ENCODE measurements at places on chromosomes 4 and X.

DNA sequence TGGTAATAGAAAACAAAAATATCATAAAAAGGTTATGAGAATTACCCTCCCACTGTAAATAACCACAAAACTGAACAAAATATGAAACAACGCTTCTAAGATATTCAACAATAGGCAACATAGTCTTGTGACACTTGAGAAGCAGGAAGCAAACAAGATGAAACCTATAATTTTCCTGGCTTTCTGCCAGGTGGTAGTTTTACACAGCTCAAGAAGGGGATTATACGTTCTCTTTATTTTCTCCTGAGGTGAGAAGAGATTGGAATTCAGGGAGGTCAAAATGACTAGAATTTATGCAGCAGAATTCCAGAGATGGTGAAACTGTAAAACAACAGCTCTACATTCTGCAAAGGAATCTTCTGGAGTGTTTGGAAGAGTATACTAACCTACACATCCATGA, 186.0 kb downstream of the HHIP start:
- DNase-seq = no peak

DNA sequence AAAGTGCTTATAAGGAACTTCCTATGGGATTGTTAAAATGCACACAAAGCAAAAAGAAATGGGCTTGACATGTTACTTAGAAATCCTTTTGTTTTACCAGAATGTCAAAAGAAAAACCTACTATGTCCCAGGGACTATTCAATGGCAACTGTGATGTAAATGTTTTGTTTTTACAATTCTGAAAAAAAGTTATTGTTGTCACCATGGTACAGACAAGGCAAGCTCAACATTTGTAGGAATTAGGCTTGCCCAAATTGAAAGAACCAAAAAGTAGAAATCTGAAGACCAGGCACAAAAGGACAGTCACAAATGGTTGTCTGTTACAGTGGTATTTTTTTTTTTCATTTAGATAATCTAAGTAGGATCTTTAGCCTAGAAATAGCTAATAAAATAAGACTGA, 638.6 kb downstream of the STPG2 start:
- no peak for DNase-seq

- no peak for DNase-seq
Observed at GRCh38 chr4:27524224-27524623, 663.6 kb downstream of the STIM2 start.

GRCh38 chr4:80125252-80126177, 52.5 kb upstream of the ANTXR2 start:
- peak; percentile 19 for DNase-seq

GRCh38 chr4:3386526-3386925, 55.2 kb upstream of the HGFAC start:
- DNase-seq = no peak

DNA sequence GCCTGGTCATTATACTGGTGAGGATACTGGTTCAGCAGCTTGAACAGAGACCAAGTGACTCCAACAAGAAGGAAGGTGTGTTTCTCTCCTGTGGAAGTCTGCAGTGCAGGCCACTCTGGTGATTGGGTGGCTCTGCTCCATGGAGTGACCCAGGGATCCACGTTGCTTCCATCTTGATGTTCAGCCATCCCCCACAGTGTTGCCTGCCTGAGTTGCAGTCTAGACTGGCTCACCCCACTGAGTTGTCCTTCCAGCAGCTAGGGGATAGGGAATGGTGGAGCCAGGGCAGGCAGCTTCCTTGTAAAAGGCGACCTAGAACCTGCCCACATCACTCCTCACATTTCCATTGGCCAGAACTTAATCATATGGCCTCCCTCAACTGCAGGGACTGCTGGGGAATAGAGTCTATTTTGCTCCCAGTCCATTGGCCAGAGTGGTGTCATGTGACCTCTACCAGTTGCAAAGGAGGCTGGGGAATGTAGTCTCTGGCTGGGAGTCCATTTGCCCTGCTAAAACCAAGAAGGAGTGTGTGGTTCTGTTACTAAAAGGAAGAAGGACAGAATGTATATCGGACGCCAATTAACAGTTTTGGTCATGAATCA, 8.0 kb downstream of the MAN2B2 start:
- no peak for DNase-seq

GRCh38 chr4:114857831-114858230, 255.6 kb downstream of the NDST4 start:
- no peak for DNase-seq

GRCh38 chrX:50801135-50801534, 12.9 kb downstream of the SHROOM4 start:
- no peak for DNase-seq

GRCh38 chr4:52372747-52373146, 286.4 kb downstream of the USP46 start:
- DNase-seq = no peak

- DNase-seq = no peak
Observed at GRCh38 chrX:49912861-49913260, 9.5 kb upstream of the CLCN5 start.

- peak; percentile 54 for DNase-seq
Observed at GRCh38 chr4:76989391-76990061, 40.0 kb downstream of the SEPTIN11 start.

DNA sequence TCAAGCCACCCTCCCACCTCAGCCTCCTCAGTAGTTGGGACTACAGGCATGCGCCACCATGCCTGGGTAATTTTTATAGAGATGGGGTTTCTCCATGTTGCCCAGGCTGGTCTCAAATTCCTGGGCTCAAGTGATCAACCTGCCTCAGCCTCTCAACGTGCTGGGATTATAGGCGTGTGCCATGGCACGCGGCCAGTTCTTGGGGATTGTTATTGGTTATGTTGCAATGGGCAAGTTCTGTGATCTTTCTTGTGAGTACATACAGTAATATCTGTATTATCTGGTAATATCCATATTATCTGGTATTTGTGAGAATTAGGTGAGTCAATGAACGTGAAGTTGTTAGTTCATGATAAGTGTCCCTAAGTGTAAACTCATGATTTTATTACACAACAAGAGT, 90.3 kb upstream of the TBL1X start:
- no peak for DNase-seq

DNA sequence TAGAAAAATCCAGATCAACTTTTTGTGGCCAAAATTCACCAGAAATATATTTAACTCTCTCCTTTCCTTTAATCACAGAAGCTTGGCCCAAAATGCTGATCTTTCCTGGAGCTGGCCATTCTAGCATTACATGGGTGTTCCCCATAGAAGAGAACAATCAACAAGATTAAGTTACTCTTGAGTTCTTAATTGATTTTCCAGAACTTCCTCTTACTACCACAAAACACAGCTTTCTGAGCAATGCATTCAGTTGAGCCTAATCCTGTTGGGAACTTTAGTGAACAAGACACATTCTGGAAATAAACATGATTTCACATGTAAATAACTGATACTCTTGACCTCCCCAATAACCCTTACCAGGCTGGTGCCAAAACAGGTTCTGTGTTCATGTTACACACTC, 45.4 kb upstream of the STIM2 start:
- no peak for DNase-seq

- no peak for DNase-seq
Observed at GRCh38 chr4:55546506-55546755, 278 bp downstream of the CLOCK start.

- no peak for DNase-seq
Observed at GRCh38 chr4:109872950-109873656, 25.2 kb downstream of the LRIT3 start.

- DNase-seq = no peak
Observed at GRCh38 chr4:140684314-140684713, 71.9 kb downstream of the TBC1D9 start.

DNA sequence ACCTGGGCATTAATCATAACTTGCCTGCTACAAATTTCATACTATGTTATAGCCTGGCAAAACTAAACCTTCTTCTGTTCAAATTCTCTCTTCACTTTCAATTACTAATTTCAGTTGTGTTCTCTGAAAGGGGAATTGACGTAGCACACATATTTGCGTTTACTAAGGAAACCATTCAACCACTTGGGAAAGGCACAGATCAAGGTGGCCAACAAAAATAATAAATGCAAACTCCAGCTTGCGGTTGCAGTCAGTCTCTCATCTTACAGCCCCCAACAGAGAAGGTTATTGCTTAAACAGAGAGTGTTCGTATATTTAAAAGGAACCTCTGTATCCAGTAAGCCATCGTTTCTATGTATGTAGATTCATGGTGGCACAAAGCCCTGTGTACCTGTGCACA, 4.0 kb downstream of the SRPX start:
- no peak for DNase-seq

DNA sequence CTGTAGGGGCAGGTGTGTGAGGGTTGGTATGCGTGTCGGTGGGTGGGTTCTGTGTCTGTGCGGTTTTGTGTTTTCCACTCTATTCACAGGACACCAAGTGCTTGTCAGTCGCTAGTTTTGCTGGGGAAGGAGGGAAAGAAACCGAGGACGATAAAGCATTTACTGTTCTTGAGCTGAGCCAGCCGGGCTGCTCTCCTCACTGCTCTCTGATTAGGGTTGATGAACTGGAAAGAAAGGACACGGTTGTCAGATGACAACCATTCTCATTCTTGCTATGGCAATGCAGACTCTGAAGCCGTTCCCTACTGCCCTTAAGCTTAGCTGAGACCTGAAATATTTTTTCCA, 832 bp downstream of the EGFL6 start:
- DNase-seq = no peak

DNA sequence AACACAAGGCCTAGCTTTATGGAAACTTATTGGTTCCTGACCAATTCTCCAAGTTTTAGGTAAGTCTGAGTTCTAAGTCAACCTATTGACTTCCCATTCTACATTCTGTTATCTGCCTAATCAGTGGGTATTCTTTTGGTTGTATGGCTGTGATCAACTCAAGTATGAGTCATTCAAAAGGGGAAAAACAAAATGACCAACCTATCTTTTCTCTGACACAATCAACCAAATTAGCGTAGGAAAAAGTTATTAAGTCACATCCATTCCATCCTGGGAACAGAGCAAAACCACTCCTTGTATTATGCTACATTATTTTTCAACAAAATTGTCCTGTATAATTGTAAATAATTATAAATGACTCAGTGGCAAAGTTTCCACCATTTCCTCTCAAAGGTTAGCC, 136.2 kb downstream of the SHROOM4 start:
- no peak for DNase-seq

DNA sequence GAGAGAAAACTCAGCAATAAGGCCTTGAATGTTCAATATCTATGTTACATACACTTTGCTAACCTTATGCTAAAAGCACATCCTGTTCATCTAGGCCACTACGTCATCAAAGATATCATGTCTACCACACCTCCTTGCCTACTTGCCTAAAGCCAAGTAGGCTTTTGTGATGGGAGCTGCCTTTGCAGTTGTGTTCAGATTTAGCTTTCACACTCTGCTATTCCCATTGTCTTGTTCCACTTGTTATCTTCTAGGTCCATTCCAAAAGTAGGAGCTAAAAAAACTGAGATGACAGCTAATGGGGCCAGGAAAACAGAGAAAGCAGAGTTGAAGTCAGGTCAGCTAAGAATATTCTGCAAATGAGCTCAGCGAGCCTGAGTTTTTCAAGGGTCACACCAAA, 153.6 kb upstream of the EDNRA start:
- no peak for DNase-seq

DNA sequence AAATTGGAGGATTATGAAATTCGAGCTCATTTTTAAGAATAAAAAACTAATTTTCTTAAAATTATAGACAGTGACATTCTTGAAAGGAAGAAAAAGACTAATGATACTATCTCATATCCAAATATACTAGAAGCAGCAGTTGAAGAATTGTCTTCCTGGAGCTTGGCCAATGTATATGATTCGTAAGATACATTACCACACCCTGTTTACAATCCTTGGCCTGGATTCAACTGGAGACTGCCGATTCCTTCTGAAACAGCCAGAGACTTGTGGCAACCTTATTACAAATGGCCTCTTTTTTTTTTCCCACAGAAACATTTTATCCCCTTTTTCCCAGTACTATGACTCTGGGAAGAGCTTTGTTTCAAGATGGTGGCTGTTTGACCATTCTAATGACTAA, 571.2 kb upstream of the FAT1 start:
- DNase-seq = no peak

GRCh38 chr4:1220566-1220965, 28.4 kb downstream of the CTBP1 start:
- no peak for DNase-seq

- DNase-seq = no peak
Observed at GRCh38 chr4:38125816-38126215, 165.6 kb downstream of the PTTG2 start.

DNA sequence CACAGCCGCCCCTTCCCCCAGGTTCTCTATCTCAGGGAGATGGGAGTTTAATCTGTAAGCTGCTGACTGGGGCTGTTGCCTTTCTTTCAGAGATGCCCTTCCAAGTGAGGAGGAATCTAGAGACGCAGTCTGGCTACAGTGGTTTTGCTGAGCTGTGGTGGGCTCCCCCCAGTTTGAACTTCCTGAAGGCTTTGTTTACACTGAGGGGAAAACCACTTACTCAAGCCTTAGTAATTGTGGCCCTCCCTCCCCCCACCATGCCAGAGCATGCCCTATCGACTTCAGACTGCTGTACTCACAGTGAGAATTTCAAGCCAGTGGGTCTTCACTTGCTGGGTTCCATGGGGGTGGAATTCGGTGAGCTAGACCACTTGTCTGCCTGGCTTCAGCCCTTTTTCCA, 131.3 kb downstream of the FAAH2 start:
- DNase-seq = no peak

GRCh38 chr4:34261799-34262314, 1982.5 kb downstream of the ARAP2 start:
- DNase-seq = no peak

GRCh38 chrX:79412166-79412565, 45.0 kb upstream of the ITM2A start:
- DNase-seq = no peak

DNA sequence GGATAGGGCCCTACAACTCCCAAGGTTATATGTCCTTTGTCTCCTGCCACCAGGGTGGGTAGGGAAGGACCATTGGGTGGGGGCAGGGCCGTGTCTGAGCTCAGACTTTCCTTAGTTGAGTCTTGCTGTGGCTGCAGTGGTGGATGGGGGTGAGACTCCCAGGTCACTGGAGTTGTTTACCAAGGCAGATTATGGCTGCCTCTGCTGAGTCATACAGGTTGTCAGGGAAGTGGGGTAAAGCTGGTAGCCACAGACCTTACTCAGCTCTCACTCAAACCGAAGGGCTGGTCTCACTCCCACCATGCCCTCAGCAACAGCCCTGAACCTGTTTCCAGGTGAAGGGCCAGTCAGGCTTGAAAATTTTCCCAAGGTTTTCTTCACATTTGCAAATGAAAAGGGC, 58.8 kb upstream of the FAAH2 start:
- DNase-seq = peak; percentile 42
